Stimulated activated CD8-positive, alpha-beta memory T cell treated with anti-CD3 and anti-CD28 coated beads, Interleukin-2, amount 100 ng/mL, for 48 hours (primary cell): ENCODE measurements at places on chromosomes 6 and 20.

DNA sequence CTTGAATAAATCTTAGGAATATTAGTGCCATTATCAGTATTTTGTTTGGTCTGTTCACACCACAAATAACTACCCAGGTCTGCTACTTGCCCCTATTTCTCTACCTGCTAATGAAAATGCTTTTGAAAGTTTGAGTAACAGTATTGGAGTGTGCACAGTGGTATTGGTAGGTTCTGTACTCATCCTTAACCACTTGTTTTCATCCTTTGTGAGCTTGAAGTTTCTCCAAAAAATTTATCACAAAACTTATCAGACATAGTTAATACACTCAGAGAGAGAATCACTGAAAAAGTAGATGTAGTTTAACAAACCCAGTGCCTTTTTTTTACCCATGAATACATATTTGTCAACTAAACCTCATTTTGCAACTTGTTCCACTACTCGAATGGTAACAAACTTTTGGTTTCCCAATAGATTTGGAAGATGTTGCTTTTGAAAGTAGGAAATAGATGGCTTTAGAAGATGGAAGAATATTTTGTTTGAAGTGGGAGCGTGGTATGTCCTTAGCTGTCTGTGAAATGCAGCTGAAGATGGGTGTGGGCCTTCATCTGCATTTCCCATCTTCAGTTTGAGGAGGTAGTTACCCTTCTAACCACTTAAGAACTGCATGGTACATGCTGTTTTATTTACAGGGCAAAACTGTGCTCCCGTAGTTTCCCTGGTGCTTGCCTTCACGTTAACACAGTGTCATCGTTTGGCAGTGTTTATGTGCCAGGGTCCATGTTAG lies 9.0 kb downstream of the PTPN1 start:
- DNase-seq: no peak

DNA sequence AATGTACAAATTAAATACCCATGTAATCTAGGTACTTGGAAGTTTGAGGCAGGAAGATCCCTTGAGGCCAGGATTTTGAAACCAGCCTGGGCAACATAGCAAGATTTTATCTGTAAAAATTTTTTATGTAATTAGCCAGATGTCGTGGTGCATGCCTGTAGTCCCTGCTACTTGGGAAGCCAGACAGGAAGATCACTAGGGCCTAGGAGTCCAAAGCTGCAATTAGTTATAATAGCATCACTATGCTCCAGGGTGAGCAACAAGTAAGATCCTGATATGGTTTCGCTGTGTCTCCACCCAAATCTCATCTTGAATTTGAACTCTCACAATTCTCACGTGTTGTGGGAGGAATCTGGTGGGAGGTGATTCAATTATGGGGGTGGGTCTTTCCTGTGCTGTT lies 535.8 kb downstream of the TENT5A start:
- DNase-seq: no peak

- no peak for DNase-seq
These were observed 290.5 kb downstream of the ADGB start for GRCh38 chr6:146889303-146889702.

GRCh38 chr6:102885165-102885564 lies 1491.7 kb downstream of the GRIK2 start:
- DNase-seq: no peak

- no peak for DNase-seq
These were observed 16.5 kb downstream of the PEDS1 start for GRCh38 chr20:50136822-50137599.

DNA sequence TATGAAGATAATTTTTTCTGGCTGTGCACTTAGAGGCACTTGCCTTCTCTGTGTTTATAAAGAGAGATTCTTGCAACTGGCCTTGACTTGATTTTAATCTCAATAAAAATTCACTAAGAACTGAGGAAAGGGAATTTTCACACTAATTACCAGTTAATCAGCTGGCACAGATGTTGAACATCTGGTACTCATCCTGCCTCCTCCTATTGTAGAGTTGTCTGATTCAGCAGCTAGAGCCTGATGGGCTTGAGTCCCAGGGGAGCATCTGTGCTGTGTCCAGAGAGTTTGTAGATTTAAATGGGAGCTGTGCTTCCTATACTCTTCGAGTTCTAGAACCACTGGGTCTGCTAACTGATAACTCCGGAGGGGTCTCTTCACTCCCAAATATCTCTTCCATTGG lies 284.4 kb upstream of the RNF24 start:
- no peak for DNase-seq

- DNase-seq: no peak
These were observed 116.8 kb downstream of the ARHGAP18 start for GRCh38 chr6:129593233-129593564.

- DNase-seq: peak; percentile 94
These were observed 4.9 kb upstream of the ARMC12 start for GRCh38 chr6:35731736-35732532.

GRCh38 chr20:15699431-15700146 lies 873.7 kb downstream of the KIF16B start:
- DNase-seq: no peak

DNA sequence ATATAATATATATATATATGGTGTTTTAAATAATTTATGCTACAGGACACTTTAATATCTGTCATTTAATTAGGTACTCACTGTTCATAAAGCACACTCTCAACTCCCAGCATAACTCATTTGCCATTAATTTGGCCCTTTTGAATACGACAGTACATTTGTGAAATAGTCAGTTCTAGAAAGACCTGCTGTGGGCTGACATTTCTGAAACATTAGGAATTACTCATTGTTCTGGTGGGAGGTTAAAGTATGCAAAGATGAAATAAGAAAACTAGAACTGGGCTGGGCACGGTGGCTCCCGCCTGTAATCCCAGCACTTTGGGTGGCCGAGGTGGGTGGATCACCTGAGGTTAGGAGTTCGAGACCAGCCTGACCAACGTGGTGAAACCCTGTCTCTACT lies 497.5 kb downstream of the UTRN start:
- peak; percentile 13 for DNase-seq

- no peak for DNase-seq
These were observed 189.8 kb upstream of the OPRM1 start for GRCh38 chr6:153849072-153849779.

GRCh38 chr6:106666282-106667021 lies 37.1 kb downstream of the QRSL1 start:
- no peak for DNase-seq

GRCh38 chr20:23446505-23446904 lies 6.2 kb downstream of the CST11 start:
- peak; percentile 19 for DNase-seq

GRCh38 chr6:19979986-19980385 lies 142.8 kb downstream of the ID4 start:
- no peak for DNase-seq

- DNase-seq: no peak
These were observed 4.8 kb downstream of the CCHCR1 start for GRCh38 chr6:31152781-31153180.

DNA sequence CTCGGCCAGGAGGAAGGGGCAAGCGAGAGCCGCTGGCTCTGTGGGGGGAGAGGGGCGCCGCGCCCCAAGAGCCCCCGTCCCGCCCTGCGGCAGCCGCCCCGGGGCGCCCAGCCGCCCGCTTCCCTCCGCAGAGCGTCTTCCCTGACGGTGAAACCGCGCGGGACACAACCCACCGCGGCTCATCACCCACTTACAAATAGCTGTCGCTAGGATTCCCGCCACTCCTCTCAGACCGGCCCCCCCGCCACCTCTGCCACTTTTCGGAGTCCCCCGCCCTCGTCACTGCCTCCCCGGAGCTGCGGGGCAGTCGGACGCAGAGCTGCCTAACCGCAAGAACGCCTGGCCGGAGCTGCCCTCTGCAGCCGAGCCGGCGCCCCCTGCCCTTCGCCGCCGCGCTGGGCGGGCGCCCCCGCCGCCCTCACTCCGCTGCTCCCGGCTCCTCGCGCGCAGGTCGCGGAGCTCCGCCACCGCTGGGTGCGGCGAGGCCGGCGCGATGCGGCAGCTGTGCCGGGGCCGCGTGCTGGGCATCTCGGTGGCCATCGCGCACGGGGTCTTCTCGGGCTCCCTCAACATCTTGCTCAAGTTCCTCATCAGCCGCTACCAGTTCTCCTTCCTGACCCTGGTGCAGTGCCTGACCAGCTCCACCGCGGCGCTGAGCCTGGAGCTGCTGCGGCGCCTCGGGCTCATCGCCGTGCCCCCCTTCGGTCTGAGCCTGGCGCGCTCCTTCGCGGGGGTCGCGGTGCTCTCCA lies at the start of gene SLC35D3:
Gene SLC35D3 (plus strand): TSS at position 366 of the 749 bp plus-strand sequence. CDS start 128 bp downstream, at position 494.
- DNase-seq: no peak

- DNase-seq: no peak
These were observed 1.3 kb upstream of the NNAT start for GRCh38 chr20:37519508-37520418.

DNA sequence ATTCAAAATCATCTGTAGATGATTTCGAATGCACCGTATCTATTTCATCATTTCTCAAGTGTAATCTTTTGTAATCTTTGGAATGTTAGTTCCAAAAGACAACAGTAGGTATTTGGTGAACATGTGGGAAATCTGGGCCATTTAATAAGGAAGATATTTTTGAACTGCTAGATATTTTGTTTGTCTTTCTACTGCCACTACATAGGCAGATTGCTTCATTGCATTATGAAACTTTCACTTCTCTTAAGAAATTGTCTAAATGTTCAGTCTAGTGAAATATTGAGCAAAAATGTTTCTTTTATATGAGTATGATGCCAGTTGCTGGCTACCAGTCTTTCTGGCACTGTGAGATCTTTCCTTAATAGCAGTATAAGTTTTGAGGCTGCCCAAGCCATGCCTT lies 527.8 kb upstream of the RNF217 start:
- DNase-seq: no peak

GRCh38 chr20:50292591-50293283 lies 102.1 kb downstream of the CEBPB start:
- peak; percentile 30 for DNase-seq

DNA sequence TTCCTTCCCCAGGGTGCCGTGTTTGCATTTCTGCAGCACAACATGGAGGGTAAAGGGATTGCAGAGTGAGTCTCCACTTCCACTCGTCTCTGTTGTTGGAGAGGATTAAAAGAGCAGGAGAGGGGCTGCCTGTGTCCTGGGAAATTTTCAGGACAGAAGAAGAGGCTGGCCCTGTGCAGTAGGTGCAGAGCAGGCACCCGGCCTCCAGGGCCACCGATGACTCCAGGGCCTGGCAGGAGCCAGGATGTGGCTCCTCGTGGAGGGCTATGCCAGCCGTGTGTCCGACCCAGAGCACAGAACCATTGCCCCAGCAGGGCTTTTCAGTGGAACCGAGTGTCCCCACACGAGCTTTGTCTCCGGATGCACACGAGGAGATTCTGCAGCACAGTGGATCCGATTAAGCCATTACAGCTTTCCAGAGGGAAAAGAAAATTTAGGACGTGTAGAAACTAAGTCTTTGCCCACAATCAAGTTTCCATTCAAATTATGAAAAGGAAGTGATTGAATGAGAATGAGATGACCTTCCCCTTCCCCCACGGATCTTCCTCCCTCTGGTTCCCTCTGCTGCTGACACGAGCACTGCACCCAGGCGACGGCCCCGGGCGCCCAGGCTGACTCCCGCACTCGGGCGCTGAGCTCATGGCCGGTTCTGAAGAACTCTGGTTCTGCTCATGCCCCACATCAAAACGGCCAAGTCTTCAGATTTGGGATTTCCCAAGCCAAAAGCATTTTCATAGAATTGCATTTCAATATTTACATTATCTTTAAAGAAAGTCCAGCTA lies 43.1 kb upstream of the UNC93A start:
- DNase-seq: no peak

DNA sequence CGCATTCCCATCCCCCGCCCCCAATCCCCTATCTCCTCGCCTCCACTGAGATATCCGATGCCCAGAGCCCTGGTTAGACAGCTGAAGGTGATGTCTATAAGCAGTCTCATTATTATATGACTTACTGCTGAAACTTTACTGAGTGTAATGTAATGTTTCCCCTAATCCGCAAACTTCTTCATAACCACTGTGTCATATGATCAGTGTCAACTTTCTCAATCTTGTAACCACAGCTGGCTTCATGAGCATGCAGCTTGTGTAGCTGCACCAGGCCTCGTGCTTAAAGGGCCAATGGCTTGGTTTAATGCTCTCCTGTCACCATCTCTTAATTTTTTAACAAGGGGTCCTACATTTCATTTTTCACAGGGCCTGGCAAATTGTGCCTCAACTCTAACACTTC lies 8.1 kb downstream of the ASIP start:
- DNase-seq: no peak

GRCh38 chr20:43985121-43985520 lies 70.5 kb downstream of the TOX2 start:
- DNase-seq: no peak

DNA sequence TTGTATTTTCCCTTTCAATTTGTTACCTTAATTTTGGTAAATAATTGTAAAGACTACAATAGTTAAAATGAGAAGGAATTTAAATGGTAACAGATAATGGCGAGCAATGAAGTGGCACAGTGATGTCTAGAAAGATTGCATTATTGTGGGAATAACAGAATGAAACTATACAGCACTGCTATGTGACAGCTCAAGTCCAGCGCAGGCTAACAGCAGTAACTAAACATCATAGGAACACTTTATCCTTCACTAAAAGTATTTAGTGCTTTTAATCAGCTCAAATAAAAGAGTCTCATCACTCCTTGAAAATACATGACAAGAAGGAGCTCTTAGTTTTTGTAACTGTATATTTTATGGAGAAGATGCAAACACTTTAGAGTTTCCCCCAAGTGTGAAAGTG lies 190.8 kb downstream of the TENT5A start:
- DNase-seq: no peak

DNA sequence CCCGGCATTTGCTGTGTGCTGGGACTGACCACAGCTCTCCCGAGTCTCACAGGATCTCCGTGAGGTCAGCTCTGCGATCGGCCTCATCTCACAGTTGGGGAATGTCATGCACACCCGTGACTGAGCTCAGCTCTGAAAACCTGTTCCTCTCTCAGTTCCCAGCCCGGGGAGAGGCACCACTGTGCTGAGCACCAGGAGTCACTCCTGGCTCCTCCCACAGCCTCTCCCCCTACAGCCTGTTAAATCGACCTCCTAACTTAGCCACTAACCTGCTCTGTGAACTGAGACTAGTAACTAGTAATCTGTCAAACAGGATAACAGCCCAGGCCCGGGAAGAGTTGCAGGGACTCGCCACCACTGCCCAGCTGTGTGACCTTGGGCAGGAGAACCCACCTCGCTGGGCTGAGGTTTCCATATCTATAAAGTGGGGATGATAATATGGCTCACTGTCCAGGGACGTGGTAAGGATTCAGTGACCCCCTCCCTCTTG lies 20.1 kb upstream of the NOL4L start:
- DNase-seq: no peak

DNA sequence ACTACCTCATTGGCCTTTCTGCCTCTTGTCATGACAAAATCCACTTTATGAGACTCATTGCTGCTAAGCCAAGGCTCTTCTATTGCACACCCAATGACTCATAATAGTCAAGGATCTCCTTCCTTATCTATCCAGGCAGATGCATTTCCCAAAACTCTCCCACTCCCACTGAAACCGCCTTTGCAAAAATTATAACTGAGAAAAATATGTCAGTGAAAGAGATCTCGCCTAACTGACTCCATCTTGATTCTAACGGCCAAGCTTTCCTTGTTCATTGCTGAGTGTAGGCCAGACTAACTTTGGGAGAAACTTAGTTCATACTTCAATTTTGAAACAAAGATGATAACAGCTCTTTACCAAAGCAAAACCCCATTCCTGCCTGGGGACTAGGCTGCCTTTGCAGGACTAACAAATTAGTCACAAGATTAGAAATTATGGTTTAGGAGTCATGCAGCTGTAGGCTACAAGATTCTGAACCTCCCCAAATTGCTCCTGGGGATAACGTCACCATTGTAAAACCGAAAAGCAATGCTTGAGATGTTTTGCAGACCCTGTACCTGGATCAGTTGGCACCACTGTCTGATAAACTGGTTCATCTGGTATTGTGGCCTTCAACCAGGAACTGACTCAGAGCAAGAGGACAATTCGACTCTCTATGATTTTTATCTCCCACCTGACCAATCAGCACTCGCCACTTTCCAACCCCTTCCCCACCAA lies 47.1 kb downstream of the HAO1 start:
- DNase-seq: no peak
